Stimulated activated naive B cell treated with anti-CD40 and anti-IgM and Interleukin-4, amounts not matched to agents 10 μg/mL and 1 μg/mL and 100 μg/mL, for 72 hours (primary cell): ENCODE measurements at places on chromosomes 16 and 17.

- DNase-seq = no peak
These were observed 13.9 kb upstream of the FZD2 start for GRCh38 chr17:44543213-44543904.

DNA sequence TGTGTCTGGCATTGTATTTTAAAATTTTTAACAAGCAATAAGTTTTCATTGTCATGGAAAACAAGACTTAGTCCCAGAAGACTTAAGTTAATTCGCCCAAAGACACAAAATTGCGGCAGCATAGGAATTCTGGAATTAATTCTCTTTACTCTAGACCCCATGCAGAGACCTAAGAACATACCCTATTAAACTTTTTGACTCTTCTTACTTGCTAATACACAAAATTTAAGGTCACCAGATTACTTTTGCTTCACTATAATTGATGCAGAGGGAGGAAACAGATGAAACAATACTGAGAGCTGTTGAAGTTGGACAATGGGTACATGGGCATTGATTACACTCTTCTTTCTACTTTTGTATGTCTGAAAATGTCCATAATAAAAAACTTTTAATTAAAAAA lies 12.6 kb downstream of the HELZ start:
- no peak for DNase-seq

DNA sequence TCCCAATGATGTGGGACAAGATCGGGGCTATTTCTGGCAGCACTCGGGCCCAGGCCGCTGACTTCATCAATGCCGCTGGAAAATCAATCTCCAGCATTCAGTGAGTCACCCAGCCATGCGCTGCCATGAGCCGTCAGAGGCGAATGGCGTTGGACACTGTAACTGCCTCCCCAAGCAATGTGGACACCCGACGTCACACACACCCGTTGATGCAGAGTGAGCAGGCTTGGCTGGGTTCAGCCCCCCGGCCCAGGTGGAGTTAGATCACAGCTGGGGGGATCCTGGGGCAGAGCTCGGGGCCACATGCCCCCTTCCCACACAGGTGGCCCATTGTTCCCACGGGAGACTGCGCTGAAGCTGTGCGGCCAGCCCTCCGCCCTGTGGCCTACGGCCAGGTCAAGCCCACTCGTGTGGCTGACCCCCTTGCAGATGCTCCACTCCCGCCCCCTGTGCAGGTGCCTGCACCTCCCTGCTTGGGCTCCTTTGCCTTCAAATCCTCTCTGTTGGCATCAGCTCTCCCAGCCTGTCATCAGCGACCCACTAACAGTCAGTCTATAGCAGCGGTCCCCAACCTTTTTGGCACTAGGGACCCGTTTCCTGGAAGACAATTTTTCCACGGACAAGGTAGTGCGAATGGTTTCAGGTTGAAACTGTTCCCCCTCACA lies 89.9 kb downstream of the TBC1D16 start:
- no peak for DNase-seq

DNA sequence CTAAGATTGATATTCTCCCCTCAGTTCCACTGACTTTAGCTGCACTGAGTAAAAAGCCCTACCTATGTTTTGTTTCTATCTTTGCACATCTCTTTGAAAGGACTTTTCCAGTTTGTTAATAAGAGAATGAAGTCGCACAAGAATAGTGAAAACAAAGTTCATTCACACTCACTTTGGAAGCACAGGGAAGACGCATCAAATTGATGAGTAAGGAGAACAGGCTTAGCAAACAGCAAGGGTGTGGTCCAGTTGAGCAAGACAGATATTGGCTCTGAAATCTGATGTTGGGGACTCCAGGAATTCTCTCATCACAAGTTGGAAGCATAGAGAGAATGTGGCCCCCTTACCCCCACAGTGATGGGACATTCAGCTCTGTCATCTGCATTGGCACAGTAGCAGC lies 221.3 kb downstream of the CDH11 start:
- no peak for DNase-seq

DNA sequence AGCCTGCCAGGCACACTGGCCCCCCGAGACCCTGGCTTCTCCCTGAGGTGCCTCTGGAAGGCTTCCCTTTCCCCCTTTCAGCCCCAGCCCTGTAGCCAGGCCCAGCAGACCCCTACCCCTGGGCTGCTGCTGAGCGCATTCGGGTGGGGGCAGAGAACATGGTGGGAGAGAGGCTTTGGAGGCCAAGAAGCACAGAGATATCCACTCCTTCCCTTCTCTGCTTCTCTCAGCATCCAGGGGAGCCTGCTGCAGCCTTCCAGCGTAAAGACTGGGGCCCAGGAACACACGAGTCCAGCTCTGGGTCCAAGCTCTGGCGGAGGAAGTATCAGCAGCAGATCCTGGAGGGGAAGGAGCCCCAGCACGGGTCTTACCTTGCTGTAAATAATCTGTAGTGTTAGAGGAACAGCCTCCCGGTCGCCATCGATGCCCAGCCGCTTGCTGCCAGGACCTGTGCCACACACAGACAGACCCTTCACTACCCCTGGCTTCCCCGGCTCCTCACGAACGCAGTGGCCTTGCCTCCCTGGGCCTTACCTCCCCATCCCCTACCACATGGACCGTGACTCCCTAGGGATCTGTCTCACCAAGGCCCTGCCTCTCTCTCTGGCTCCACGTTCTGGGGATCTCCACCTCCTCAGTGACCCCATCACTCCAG lies 17.0 kb upstream of the PIK3R6 start:
- no peak for DNase-seq

DNA sequence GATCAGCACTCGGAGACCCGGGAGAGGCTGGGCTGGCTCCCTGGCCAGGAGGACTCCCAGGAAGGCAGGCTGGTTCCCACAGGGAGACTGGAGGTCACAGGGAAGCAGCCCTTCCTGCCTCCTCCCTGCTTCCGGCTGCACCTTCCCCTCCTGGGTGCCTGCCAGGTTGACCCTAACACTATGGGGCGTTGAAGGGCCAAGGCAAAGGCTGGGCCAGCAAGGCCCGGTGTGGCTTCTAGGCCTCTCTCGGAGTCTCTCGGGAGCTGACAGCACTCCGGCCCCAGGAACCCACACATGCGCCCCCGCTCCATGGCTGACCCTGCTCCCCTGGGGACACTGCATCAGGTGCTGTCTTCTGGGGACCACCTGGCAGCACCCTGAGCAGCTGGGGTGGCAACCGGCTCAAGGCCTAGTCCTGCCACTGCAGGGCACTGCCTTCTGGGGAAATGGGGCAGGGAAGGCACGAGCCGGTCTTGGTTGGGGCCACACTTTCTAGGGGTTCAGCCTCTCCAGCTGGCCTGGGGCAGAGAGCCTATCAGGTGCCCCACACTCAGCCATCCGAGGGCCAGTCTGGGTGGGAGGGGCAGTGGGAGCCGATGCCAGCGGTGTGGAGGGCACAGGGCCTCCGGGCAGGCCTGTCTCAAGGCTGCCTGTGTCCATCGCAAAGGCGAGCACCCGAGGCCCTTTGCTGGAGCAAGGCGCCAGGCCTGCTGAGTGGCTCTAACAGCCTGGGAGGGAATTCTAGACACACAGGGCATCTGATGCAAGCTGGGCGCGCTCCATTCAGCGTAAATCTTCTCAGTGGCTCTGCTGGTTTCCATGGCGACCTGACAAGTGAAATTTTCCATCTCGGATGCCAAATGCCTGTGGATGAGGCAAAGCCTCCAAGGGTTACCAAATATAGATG lies 5.6 kb upstream of the MTSS2 start:
- DNase-seq = no peak

DNA sequence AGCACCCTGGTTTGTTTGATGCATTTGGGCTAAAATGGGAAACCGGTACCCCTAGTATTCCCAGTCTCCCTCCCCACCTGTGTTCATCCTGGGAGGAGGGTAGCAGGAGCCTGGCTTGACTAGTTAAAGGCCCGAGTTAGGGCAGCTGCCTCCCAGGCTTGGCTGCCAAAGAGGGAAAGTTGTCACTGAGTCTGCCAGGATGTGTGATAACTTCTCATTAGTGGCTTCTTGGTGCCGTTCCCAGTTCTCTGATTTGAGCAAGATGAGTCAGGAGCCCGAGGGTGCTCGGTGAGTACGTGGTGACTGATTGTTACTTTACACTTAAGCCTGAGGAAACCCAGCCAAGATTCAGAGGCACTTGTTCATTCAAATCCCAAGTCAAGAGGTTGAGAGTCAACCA lies 2.5 kb downstream of the KRT32 start:
- no peak for DNase-seq

DNA sequence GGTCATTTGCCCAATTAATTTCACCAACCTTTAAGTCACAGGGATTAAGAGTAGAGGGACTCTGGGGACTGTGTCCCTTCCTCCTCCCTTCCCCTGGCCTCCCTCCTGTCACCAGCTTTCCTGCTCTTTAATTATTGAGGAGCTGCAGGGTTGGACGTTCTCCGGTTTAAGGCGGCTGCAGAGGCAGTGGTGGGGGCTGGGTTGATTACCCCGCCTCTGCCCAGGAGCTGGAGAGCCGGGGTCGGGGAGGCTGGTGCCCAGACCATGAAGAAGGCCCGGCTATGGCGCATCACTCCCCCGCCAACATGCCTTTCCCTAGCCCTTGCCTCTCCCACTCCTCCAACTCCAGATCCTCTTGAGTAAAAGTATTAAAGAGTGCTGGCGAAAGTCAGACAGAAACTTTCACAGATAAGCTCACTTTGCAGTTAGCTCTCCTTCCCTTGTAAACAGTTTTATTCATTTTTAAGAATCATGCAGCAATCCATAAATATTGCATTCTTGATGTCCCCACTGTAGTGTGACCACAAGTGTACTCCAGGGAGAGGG lies 1.1 kb upstream of the FOXJ1 start:
- DNase-seq = no peak

GRCh38 chr16:59392911-59393310 lies 658.8 kb upstream of the GOT2 start:
- DNase-seq = no peak

GRCh38 chr17:17902376-17902775 lies 65.6 kb upstream of the SREBF1 start:
- DNase-seq = no peak

DNA sequence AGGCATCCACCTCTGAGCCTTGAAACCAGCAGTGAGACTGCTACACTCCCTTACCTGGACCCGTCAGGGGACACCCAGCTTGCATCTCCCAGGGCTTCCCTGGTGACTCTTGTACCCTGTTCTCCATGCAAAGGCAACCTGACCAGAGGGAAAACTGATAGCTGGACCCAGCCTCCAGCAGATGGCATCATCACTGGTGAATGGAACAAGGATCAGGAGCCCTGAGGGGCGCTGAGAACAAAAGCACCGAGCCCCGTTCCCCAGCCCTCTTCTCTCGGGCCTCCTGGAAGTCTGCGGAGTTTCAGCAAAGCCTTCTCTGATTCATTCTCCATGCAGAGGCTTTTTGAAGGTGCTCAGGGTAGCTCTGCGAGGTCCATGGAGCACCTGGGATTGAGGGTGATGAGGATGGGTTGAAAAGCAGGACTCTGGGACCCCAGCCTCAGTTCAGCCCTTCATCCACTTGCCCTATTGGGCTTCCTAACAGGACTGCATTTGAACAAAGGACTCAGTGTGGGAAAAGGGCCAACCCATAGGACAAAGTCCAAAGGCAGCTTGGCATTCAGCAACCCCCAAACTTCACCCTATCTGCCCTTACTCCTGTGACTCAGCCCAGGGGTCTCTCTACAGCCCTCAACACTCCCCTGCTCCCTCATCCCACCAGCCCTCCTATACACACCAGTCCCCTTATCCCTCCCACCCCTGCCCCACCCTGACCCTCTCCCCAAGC lies 45.0 kb upstream of the LHX1 start:
- DNase-seq = no peak

GRCh38 chr17:82053556-82054263 lies 2.0 kb downstream of the GPS1 start:
- DNase-seq = no peak

DNA sequence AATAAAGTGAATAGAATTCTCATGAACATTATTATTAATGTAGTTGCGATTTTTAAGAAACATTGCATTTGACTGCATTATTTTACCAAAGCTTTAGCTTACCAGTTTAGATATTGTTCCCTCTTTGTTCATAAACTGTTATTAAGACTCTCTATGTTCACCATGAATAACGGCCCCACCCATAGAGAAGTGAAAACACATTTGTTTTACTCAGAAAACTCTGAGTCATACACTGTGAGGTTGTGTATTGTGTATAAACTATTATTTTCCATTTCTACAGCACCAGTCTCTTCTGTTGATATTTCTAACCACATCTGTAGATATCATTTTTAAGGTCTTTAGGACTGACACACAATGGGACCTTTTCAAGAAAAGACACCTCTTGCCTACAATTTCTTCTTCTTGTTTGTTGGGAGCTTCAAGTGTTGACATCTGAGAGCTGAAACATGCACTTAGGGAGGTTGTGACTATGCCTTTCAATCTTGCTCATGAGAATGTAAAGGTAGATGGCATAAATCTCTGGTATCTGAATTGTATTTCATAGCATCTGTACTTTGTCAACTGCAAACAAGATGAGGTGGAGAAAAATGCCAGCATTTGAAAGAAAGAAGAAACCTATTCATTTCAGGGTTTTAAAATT lies 252.9 kb upstream of the CDH8 start:
- DNase-seq = no peak

GRCh38 chr17:35010093-35010492 lies 29.8 kb downstream of the LIG3 start:
- no peak for DNase-seq

DNA sequence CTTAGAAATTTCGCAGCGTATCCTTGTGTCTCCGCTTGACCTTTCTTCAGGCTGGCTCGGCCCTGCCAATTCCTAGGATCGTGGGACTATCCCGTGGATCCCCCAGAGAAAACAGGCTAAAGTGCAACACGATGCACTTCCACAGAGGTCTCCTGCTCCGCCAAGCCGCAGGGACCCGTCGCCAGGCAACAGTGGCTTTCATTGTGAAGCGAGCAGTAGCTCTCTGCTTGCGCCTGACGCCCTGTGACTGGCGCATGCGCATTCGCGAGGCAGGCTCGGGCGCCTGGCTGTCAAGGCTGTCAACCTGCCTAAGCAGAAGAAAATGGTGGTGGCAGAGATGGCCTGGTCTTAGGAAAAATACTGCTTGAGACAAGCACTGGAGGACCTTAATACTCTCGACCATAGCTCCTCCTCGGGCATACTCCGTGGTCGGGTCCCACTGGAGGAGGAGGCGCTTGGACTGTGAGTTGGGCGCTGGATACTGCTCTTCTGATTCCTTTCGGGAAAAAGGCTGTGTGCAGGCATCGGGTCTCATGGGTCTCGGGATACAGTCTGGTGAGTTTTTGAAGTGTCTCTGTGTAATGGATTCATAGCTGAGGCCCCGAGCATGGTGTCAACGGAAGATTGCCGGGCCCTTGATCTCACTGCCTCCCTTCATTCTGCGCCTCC lies 2336.1 kb downstream of the TP53TG3F start:
- DNase-seq = no peak

- no peak for DNase-seq
These were observed 151.1 kb upstream of the NOL11 start for GRCh38 chr17:67566656-67567055.

DNA sequence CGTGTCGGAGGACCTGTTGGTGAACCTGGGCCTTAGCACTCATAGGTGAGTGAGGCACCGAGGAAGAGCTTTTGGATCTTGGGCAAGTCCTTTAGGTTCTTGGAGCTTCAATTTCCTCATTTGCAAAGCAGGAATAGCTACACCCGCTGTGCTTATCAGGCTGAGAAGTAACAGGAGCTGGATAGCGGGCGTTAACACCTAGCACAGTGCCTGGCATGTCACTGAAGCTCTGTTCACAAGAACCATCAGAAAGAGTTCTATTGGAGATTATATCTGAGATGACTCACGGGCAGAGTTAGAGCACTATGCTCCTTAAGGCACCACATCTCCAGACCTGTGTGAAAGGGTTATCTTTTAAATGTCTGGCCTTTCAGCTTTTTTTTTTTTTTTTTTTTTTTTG lies 12.8 kb downstream of the MEOX1 start:
- DNase-seq = no peak
